ENCODE measurements at places on chromosomes 11 and 22.

GRCh38 chr11:83042964-83043711, 28.6 kb downstream of the RAB30 start:
- DNase-seq, result no peak

- peak; percentile 100 for DNase-seq
Measured at GRCh38 chr11:118623269-118623655, 15.8 kb downstream of the PHLDB1 start.

GRCh38 chr22:29715240-29715639, 4.6 kb upstream of the CABP7 start:
- peak; percentile 47 for DNase-seq

- DNase-seq, result no peak
Measured at GRCh38 chr11:74696939-74697675, 34.1 kb downstream of the CHRDL2 start.

- DNase-seq, result no peak
Measured at GRCh38 chr22:19844377-19845053, 10.2 kb downstream of the GNB1L start.

- DNase-seq, result no peak
Measured at GRCh38 chr11:35787013-35787504, 124.5 kb downstream of the TRIM44 start.

DNA sequence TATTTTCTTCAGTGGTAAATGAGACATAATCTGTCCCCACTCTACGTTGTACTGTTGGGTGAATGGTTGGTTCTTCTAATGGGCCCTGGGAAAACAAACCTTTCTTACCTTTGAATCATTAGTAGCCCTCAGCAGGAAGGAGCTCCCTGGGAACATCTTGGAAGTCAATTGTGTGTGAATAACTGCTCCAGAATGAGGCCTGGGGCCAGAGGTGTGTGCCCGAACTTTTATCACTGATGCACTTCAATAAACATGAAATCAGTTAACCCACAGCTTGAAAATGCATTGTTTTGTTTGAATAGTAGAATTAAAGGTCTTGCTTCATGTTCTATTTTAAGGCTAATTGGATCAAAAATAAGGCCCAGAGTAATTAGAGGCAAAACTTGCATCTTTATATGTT, 67.1 kb downstream of the NAV2 start:
- no peak for DNase-seq

DNA sequence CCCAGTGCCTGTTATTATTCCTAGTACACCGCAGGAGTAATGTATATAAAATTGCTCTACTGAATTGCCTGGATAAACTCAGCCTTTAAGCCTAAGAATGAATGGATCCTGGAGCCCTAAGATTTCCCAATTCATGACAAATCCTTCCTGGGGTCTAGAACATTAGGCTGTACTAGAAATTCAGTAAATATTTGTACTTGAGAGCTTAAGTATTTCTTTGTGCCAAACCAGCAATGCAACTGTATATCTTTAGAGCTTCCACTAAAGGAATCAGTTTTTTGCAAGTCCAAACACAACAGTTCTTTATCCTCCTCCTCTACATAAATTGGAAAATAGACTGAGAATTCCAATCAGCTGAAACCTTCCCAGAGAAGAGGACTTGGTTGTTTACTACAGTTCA, 65.6 kb downstream of the FAM168A start:
- DNase-seq, result no peak

Data from NCI-H1105 (cell line).